ENCODE measurements at places on chromosomes 4 and X. TPM values are rescaled to one million over a fixed set of nuclear protein-coding genes. Genes with fewer than 3 reads are reported as not detected.

DNA sequence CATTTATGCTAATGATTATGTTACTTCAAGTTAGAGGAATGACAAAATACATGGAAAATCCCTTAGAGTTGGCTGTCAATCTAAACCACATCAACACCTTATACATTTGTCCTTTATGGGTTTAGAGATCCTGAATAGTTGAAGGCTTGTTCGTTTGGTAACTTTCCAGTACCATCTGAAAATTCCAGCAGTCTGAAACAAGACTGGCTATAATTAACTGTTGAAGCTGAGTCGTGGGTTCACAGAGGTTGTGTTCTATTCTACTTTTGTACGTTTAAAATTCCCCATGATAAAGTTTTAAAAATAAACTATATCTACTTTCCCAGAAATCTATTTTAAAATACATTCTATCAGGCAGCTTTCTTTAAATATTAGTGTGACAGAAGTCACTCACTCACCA is 73.0 kb downstream of the USP46 start:
- no peak overlapping the region for H3K4me3 ChIP-seq
- H3K4me1 ChIP-seq = no peaks in the 10 kb centered on the region
- no peaks in the 10 kb centered on the region for H3K36me3 ChIP-seq
- DNase-seq = no peak
- no peak overlapping the region for H3K27ac ChIP-seq

GRCh38 chr4:40546506-40546905 is 83.2 kb downstream of the RBM47 start:
- H3K4me1 ChIP-seq = no peaks in the 10 kb centered on the region
- H3K4me3 ChIP-seq = no peak overlapping the region
- H3K27me3 ChIP-seq = no peaks in the 10 kb centered on the region
- no peak overlapping the region for H3K27ac ChIP-seq

The NELFA gene
- 39.6 TPM for total RNA-seq

The HOPX gene
- 0.54 TPM for total RNA-seq

GRCh38 chrX:30219372-30219771 is 4.0 kb downstream of the MAGEB2 start:
- no peaks in the 10 kb centered on the region for H3K4me1 ChIP-seq
- no peak overlapping the region for H3K4me3 ChIP-seq
- no peak for DNase-seq
- no peak overlapping the region for H3K27ac ChIP-seq
- no peaks in the 10 kb centered on the region for H3K36me3 ChIP-seq
- H3K27me3 ChIP-seq = peaks cover 2% of the 10 kb centered on the region

The ALAS2 gene
- total RNA-seq = not detected

The MAGEB1 gene
- not detected for total RNA-seq

DNA sequence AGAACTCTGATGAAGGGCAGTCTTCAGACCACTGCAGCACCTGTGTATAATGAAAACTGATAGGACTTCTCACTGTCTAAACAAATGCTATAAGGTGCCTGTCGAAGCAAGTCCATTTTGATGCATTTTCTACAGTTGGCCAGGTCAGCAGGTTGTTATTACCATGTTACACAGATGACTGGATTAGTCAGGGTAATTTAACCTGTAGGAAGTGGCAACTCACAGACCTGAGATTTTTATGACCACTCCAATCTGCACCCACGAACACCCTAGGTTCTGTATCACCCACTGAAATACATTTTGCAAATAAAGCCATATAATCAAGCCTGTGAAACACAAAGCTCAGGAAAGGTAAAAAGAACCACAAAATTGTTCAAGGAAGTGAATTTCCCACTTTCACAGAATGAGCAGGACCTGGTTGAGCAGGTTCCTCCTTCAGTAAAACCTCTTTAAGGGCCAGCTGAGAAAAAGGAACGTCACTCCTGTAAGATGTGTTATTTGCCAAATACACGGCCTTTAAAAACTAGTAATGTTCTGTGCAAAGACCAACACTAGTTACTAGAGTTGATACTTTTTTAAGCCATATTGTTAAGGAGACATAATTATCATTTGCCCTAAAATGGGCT is 12.7 kb downstream of the MAML3 start:
- no peaks in the 10 kb centered on the region for H3K27me3 ChIP-seq
- H3K4me3 ChIP-seq = no peak overlapping the region
- peaks cover 24% of the 10 kb centered on the region for H3K4me1 ChIP-seq
- no peak for DNase-seq
- no peaks in the 10 kb centered on the region for H3K36me3 ChIP-seq
- H3K27ac ChIP-seq = no peak overlapping the region

GRCh38 chrX:37871626-37872302 is 24.4 kb upstream of the DYNLT3 start:
- H3K27ac ChIP-seq = no peak overlapping the region
- no peak overlapping the region for H3K4me3 ChIP-seq
- no peaks in the 10 kb centered on the region for H3K36me3 ChIP-seq
- no peaks in the 10 kb centered on the region for H3K4me1 ChIP-seq

DNA sequence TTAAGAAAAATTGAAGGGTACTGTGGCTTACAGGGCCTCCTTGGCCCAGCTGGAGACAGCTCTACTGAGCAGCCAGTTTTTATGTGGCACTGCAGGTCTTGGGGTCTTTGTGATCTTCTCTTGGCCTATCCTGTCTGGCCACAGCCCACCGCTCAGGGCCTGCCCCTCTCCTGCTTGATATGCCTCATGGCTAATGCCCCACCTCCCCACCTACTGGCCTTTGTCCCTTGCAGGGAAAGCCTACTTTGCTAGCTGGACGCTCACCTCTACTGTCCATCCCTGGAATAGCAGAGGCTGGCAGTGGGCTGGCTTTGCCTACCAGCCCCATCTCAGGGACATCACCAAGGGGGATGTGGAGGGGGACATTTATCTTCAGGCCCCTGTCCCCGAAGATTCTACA is 134.1 kb downstream of the PJA1 start:
- peaks cover 5% of the 10 kb centered on the region for H3K36me3 ChIP-seq
- H3K27me3 ChIP-seq = peaks cover 6% of the 10 kb centered on the region
- no peaks in the 10 kb centered on the region for H3K4me1 ChIP-seq
- no peak for DNase-seq

DNA sequence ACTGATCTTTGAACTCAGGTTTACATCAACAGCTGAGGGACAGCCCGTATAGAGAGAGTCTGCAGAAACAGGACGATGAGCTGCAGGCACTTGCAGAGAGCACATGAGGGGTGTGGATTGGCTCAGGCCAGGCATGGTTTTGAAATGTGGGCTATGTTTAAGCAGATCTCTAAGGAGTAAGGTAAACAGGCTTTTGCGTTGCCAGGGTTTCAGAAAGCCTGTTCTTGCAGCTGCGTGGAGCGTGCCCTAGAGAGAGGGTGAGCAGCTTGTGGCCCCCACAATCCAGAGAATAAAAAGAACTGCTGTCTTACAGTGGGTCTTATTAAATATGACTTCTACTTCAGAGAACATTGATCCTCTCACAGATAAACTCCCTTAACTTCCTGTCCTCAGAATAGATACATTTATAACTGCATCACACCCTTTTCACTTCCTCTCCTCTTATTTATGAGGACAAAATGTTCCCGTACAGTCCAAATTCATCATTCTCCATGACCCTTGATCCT is 64.1 kb downstream of the TMA16 start:
- DNase-seq = no peak
- H3K4me3 ChIP-seq = no peak overlapping the region
- no peak overlapping the region for H3K27ac ChIP-seq

DNA sequence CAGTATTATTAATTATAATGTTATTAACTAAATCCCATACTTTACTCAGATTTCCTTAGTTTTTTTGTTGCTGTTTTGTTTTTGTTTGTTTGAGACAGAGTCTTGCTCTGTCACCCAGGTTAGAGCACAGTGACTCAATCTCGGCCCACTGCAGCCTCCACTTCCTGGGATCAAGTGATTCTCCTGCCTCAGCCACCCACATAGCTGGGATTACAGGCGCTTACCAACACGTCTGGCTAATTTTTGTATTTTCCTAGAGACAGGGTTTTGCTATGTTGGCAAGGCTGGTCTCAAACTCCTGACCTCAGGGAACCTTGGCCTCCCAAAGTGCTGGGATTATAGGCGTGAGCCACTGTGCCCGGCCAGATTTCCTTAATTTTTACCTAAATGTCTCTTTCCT is 72.2 kb downstream of the ANAPC4 start:
- peaks cover 2% of the 10 kb centered on the region for H3K27me3 ChIP-seq
- H3K4me1 ChIP-seq = no peaks in the 10 kb centered on the region
- H3K36me3 ChIP-seq = no peaks in the 10 kb centered on the region
- H3K4me3 ChIP-seq = no peak overlapping the region

GRCh38 chrX:64206556-64207162 is 1.2 kb upstream of the AMER1 start:
- H3K27me3 ChIP-seq = peaks cover 4% of the 10 kb centered on the region
- H3K27ac ChIP-seq = no peak overlapping the region
- DNase-seq = no peak
- H3K4me1 ChIP-seq = peaks cover 7% of the 10 kb centered on the region
- no peaks in the 10 kb centered on the region for H3K36me3 ChIP-seq
- peak overlapping the region; percentile 87 for H3K4me3 ChIP-seq

DNA sequence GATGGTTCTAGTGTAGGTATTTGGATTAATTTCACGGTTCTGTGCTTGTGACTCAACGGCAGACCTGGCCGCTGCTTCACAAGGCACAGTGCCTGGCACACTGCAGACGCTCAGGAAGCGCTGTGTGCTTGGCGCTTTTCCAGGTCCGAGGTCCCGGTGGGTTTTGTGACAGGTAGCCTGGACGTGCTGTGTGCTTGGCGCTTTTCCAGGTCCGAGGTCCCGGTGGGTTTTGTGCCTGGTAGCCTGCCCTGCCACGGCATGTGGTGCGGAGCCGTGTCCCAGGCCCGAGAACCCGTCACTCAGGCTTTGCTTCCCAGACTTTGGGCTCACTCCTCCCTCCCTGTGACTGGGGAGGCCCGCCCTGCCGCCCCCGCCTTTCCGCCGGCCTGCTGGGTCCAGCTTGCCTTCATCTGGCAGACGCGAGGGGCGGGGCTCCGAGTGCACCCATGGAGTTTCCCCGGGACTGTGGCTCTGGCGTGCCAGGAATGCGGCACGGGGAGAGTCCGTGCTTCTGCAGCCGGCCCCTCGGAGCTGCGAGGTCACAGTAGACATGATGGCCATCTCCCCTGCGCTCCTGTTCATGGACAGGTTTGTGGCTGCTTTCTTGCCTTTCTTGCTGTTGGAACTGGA is 44.2 kb downstream of the TBC1D14 start:
- H3K4me1 ChIP-seq = peaks cover 32% of the 10 kb centered on the region
- H3K27me3 ChIP-seq = peaks cover 3% of the 10 kb centered on the region
- peak overlapping the region; percentile 73 for H3K27ac ChIP-seq
- H3K4me3 ChIP-seq = no peak overlapping the region
- peak; percentile 56 for DNase-seq

DNA sequence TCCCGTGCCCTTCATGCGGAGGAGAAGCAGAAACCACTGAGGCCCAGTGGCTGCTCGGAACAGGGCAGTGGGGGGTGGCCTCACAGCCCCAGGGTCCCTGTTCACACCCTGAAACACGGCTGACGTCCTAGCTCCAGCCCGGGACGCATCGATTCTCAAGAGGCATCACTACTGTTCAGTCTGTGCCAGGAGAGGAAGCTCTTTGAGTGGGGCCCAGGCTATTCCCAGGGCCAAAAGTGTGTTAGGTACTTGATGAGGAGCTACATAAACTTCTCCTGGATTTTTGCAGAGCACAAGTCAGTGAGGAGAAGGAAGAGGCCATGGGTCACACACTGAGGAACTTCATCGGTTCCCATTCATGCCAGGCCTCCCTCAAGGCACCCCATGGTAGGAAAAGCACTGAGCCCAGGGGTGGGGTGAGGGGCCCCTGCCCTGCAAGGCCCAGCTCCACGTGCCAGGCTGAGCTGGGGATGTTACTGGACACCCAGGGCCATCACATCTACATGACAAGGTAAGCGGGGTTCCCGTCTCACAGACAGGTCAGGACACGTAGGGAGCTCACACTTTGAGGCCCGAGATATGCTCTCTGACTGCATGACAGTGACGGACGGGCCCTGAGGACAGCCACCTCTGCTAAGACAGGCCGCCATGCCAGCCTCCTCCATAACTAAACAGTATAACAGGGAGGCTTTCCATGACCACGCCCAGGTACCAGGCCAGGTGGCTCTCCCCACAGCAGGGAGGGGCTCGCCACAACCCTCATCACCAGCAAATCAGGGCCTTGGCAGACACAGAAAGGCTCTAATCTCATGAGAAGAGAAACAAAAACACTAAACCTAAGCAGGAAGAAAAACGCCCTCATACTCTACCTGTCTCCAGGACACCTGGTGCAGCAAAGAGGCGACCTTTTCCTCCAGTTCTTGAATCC is 12.4 kb downstream of the TNIP2 start:
- H3K4me3 ChIP-seq = no peak overlapping the region
- peaks cover 28% of the 10 kb centered on the region for H3K4me1 ChIP-seq
- peaks cover 10% of the 10 kb centered on the region for H3K27me3 ChIP-seq
- no peak for DNase-seq
- H3K36me3 ChIP-seq = no peaks in the 10 kb centered on the region

- DNase-seq = peak; percentile 57
- peak overlapping the region; percentile 78 for H3K27ac ChIP-seq
- peaks cover 12% of the 10 kb centered on the region for H3K27me3 ChIP-seq
- H3K36me3 ChIP-seq = no peaks in the 10 kb centered on the region
- peak overlapping the region; percentile 97 for H3K4me3 ChIP-seq
Observed at GRCh38 chr4:150579551-150580234, 2.3 kb upstream of the MAB21L2 start.

GRCh38 chr4:48032721-48033120 is 16.1 kb downstream of the NIPAL1 start:
- H3K4me3 ChIP-seq = no peak overlapping the region
- H3K4me1 ChIP-seq = peaks cover 4% of the 10 kb centered on the region
- H3K36me3 ChIP-seq = no peaks in the 10 kb centered on the region
- no peak for DNase-seq
- no peaks in the 10 kb centered on the region for H3K27me3 ChIP-seq

DNA sequence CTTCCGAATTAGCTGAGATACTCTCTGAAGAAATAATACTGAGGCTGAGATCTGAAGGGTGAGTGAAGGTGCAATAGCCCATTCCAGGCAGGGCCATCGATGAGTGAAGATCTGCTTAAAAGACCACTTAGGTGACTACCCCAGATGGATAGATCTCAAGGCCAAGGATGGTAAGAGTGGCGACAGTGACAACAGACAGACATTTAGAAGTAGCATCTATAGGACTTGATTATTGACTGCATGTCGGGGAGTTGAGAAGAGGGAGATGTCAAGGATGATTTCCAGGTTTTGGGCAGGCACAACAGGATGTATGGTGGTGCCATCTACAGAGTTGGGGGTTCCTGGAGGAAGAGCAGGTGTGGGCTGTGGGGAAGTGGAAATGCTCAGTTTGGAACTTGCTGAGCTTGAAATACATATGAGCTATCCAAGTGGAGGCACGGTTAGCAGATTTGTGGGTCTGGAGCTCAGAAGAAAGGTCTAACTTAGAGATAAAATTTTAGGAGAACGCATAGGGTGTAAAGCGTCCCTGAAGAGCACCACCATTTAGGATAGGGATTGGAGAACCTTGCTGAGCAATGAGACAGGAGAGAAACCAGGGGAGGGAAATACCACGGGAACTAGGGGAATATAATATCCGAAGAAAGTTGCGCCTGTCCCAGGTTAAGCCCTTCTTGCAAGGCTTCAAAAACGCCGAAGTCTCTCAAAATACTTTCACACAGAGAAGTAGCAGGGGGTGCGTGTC is 688 bp downstream of the UFSP2 start:
- peaks cover 8% of the 10 kb centered on the region for H3K27me3 ChIP-seq
- H3K27ac ChIP-seq = peak overlapping the region; percentile 79
- no peaks in the 10 kb centered on the region for H3K36me3 ChIP-seq
- no peak for DNase-seq

The SOD3 gene
- not detected for total RNA-seq

The CENPVL2 gene
- not detected for total RNA-seq

- H3K27me3 ChIP-seq = no peaks in the 10 kb centered on the region
- no peaks in the 10 kb centered on the region for H3K36me3 ChIP-seq
- H3K4me1 ChIP-seq = no peaks in the 10 kb centered on the region
- no peak overlapping the region for H3K4me3 ChIP-seq
- H3K27ac ChIP-seq = no peak overlapping the region
Observed at GRCh38 chr4:105625214-105625613, 72.8 kb downstream of the ARHGEF38 start.
